ENCODE measurements at places on chromosomes 12 and 14.

DNA sequence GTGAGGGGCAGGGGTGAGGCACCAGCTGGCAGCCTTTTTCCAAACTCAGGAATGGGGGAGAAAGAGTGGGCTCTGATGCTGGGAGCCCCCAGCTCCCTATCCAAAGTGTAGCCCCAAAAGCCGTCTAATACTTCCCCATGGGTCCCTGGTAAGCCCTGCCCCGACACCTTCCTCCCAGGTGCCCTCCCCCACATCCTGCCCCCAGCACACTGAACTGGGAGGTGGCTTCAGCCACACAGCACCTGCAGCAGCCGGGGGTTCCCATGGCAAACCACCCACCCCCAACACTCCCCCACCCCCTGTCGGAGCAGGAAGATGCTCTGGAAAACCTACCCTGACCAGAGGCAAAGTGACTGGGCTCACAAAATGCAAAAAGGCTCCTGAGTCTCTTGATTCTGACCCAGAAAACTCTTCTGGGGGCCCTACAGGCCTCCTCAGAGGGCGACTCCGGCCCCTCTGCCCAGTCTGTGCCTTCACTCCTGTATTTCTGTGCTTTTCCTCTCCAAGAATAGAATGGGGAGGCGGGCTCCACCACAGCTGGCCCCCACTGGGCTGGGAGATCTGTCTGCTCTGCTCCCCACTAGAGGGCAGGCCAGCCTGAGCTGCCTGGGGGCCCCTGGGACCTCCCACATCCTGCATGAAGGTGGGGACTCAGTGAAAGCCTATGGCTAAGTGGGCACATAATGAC is 81.6 kb downstream of the ITPK1 start:
- peak; percentile 20 for DNase-seq

GRCh38 chr14:91029456-91030217 is 30.8 kb downstream of the RPS6KA5 start:
- DNase-seq = no peak

GRCh38 chr14:41062826-41063225 is 543.9 kb upstream of the LRFN5 start:
- DNase-seq = no peak

DNA sequence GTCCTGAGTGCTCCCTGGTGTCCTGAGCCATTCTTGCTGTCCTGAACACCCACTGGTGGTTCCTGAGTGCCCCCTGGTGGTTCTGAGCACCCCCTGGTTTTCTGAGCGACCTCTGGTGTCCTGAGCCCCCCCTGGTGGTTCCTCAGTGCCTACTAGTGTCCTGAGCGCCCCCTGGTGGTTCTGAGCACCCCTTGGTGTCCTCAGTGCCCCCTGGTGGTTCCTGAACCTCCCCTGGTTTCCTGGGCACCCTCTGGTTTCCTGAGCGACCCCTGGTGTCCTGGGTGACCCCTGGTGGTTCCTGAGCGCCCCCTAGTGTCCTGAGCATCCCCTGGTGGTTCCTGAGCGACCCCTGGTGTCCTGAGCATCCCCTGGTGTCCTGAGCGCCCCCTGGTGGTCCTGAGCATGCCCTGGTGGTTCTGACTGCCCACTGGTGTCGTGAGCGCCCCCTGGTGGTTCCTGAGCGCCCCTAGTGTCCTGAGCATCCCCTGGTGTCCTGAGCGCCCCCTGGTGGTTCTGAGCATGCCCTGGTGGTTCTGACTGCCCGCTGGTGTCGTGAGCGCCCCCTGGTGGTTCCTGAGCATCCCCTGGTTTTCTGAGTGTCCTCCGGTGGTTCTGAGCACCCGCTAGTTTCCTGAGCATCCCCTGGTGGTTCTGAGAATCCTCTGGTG is 473.1 kb downstream of the TMEM121 start:
- DNase-seq = no peak

GRCh38 chr12:104510145-104510872 is 53.6 kb downstream of the CHST11 start:
- DNase-seq = no peak

DNA sequence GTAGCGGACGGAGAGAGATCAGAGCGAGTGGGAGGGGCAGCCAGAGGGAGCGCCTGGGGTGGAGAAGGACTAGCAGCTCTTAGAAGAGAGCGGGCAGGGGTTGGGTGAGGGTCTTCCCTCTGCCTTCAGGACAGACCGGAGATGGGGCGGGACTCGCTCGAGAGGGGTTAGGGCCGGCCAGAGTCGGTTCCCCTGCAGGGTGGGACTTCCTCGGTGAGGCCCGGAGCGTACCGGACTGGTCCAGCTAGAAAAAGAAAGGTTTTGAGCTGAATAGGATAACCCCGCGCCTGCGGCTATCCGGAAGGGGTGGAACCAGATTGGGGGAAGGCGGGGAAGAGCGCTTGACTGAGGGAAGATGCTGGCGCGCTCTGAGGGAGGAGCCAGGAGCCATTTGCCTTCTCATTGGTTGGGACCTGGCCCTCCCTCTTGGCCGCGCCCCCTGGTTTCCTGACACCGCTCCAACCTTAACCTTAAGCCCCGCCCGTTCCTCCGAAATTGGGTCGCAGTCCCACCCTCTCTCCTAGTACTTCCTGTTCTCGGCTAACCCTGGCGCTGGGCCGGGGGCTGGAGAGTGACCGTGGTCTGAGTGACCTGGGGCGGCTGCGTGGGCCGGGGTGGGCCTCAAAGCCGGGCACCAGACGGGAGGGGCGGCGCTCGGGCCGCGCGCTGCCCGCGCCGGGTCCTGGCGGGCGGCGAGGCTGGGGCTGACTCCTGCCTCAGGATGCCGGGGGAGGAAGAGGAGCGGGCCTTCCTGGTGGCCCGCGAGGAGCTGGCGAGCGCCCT is at the start of gene RNF31:
Gene RNF31 (plus strand): TSS at position 521 of the 783 bp plus-strand sequence. CDS start 201 bp downstream, at position 722.
- peak; percentile 94 for DNase-seq

GRCh38 chr12:107570721-107571120 is 114.9 kb upstream of the PWP1 start:
- DNase-seq = no peak

DNA sequence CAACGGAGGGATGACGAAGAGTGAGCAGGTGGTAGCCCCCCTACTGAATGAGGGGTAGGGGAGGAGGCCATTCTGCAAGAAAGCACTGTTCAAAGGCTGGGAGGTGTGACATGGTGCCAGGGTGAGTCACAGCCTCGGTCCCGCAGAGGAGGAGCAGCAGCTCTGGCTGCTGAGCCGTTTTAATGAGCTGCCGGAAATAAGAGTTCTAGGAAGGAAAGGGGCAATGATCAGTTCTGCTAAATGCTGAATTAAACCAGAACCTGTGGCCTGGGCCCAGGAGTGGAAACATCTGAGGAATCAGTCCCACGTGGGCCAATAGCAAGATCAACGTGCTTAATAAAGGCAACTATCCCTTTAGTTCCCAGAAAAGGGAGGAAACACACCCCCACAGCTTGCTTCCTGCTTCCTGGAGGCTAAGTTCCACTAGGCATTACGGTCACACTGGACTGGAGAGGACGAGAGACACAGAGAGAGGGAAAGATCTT is 3.6 kb downstream of the ABCD4 start:
- DNase-seq = no peak

- no peak for DNase-seq
Observed at GRCh38 chr12:109731231-109731731, 17.7 kb downstream of the FAM222A start.

- DNase-seq = no peak
Observed at GRCh38 chr14:29216268-29217232, 450.0 kb downstream of the FOXG1 start.

DNA sequence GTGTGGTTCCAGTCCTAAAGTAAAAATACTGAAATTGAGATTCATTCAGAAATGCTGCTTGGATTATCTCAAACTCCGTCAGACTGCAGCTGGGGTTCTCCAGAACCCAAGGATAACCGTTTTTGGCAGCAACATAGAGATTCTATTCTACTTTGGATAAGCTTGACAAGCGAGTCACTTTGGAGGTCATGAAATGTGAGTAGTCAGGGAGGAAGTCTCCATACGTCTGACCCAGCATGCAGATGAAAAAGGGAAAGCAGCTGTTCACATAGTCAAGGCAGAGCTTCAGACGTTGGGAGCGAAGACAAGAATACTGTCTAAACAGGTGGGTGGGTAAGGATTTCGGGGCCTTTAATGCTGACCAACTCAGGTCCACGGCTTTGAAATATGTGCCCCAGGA is 14.9 kb upstream of the HSP90B1 start:
- no peak for DNase-seq

Measured in stimulated activated CD8-positive, alpha-beta memory T cell treated with anti-CD3 and anti-CD28 coated beads, Interleukin-15, amount 100 ng/mL, for 1 hour (primary cell).